ENCODE measurements at places on chromosomes 16 and 17.
A peak's percentile ranks its signal among the peaks of the same experiment; 100 is the strongest.

GRCh38 chr16:27495191-27495590 lies 54.5 kb downstream of the GTF3C1 start:
- no peak for DNase-seq

- no peak for DNase-seq
These were observed 157.0 kb downstream of the CPPED1 start for GRCh38 chr16:12646490-12647274.

DNA sequence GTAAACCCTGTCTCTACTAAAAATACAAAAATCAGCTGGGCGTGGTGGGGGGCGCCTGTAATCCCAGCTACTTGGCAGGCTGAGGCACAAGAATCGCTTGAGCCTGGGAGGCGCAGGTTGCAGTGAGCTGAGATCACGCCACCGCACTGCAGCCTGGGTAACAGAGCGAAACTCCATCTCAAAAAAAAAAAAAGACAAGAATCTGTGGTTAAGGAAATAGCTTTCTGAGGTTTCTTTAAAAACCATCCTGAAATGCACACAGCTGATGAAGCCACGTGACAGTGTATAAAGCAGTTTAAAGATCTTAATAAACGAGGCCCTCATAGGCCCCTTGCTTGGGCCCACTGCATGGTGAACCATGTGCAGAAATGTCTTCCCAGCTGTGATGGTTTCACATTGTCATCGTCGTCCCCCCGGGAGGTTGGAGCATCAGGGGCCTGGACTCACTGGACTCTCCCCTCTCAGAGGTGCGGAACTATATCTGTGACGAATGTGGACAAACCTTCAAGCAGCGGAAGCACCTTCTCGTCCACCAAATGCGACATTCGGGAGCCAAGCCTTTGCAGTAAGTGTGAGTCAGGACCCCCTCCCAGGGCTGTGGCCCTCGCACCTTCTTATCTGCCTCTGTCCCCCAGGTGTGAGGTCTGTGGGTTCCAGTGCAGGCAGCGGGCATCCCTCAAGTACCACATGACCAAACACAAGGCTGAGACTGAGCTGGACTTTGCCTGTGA lies 16.2 kb downstream of the ZNF276 start:
- no peak for DNase-seq

- DNase-seq = no peak
These were observed 5.5 kb upstream of the SECTM1 start for GRCh38 chr17:82338858-82339633.

DNA sequence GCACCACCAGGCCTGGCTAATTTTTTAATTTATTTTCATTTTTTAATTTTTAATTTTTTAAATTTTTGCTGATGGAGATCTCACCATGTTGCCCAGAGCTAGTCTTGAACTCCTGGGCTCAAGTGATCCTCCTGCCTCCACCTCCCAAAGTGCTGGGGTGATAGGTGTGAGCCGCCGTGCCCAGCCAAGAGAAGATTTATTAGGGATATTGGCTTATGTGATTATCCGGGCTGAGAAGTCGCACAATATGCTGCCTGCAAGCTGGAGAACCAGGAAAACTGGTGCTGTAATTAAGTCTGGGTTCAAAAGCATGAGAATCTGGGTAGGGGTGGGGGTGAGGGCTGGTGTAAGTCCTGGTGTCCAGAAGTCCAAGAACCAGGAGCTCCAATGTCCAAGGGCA lies 2.5 kb upstream of the C16orf90 start:
- DNase-seq = no peak

- DNase-seq = no peak
These were observed 7.5 kb downstream of the HID1 start for GRCh38 chr17:74964988-74965622.

- no peak for DNase-seq
These were observed 644 bp upstream of the RHBDF2 start for GRCh38 chr17:76501827-76502307.

GRCh38 chr17:30104575-30105339 lies 11.9 kb upstream of the NSRP1 start:
- peak; percentile 64 for DNase-seq

- DNase-seq = no peak
These were observed 152.6 kb downstream of the MAP2K6 start for GRCh38 chr17:69567130-69567529.

DNA sequence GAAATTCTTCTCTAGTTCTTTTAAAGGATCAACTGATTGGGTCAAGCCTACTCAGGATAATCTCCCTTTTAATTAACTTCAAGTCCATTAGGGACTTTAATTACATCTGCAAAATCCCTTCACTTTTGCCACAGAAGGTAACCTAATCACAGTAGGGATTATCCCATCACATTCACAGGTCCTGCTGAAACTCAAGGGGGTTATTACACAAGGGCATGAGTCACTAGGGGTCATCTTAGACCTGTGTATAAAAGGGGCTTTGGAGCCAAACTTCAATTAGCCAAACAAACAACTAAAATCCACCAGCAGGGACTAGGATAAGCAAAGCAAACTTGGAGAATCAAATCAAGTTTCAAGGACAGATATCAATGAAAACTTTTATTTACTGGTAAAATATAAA lies 19.4 kb downstream of the CIAPIN1 start:
- no peak for DNase-seq

DNA sequence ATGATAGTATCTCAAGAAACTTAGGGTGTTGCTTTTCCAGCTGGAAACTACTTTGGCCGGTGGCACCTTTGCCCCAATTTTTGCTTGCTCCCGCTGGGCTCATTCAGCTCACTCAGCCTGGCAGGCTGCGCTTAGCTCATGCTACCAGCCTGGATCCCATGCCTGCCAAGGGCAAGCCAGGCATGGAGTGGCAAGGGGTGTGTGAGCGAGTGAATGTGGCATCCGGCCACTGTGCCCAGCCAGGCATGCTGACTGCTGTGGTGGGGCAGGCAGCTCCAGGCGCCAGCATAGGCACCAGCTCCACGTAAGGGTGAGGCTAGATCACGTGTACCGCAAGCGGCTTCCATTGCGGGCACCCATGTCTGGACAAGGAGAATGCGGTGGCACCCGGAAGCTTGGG lies 9.4 kb downstream of the B3GNT9 start:
- DNase-seq = no peak

Measured in GM04504 (cell line).